Fibroblast of skin of left biceps (primary cell): ENCODE measurements at places on chromosomes 16 and 17.

GRCh38 chr16:87601401-87601981 is 817 bp upstream of the JPH3 start:
- DNase-seq, result no peak

DNA sequence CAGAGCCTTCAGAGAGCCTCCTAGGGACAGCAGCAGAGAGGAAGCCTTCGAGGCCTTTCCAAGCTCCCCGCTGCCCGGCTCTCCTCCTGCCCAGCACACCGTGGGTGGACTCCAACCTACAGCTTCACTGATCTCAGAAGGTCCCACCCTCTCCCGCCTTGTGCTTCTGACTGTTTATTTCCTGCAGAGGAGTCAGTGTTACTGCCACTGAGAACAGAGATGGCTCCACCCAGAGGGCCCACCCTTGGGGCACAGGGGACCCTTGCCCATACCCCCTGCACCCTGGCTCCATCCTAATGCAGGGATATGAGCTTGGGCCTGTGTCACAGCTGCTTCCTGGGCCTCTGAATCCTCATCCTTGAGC is 52.8 kb upstream of the TOB1 start:
- DNase-seq, result no peak

DNA sequence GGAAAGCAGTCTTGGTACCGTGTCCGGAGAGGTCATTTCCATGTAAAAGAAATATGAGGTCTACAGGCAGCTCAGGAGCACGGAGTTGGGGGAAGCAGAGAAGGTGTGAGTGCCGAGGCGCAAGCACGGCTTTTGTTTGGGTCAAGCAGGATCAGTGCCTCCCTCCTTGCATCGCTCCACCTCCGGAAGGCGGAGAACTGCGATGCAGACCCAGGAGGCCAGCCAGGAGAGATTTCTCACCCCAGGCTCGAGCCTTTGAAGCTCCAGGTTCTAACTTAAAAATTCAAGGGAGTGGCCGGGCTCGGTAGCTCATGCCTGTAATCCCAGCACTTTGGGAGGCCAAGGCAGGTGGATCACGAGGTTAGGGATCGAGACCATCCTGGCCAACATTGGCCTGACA is 25.0 kb downstream of the NAA60 start:
- no peak for DNase-seq

GRCh38 chr16:49924078-49924477 is 68.2 kb upstream of the ZNF423 start:
- DNase-seq, result no peak

DNA sequence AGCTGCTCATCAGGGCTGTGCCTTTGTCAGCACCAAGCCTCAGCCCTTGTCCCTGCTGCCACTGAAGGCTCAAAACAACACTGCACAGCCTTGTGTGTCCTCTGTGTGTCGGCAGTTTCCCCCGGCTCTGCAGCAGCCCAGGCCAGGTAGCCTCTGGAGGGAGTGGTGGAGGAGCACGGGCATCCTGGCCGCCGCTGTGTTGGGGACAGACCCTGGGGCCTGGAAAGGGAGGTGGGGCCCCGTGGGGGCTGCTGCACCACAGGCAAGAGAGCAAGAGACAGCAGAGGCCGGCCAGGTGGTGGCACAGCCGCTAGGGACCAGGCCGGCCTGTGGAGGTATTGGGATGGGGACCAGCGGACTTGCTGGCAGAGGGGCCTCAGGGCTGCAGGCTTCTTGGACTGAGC is 96.9 kb upstream of the ZNF750 start:
- DNase-seq, result no peak

DNA sequence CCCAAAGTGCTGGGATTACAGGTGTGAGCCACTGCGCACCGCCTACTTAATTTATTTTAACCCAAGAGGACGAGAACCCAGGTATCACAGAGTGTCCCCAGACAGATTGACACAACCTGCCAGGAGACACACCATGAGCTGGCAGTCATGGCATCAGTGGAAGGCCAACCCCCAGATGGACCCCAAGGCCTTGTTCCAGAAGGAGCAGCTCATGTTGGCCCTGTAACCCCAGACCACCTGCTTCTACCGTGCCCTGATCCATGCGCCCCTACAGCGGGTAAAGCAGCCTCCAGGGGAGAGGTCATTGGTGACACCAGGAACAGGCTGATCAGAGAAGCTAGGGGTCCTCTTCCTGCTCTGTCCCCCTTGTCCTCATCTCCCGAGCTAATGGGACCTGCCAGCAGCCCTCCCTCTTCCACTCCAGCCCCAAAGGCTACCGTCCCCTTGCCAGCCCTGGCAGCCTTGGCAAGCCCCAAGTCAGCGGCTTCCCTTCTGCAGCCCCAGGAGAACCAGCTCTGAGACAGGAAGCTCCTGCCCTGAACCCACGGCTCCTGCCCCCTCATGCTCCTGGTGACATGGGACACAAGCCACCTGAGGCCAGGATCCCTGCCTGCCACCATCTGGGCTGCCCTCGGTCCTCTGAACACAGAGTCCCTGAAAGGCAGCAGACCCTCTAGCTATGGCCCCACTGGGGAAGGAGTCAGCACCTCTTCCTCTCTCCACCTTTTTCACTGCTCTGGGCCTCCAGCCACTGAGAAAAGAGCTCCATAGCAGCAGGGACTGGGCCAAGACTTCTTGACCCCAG is 6.3 kb downstream of the SULT1A1 start:
- DNase-seq, result no peak

DNA sequence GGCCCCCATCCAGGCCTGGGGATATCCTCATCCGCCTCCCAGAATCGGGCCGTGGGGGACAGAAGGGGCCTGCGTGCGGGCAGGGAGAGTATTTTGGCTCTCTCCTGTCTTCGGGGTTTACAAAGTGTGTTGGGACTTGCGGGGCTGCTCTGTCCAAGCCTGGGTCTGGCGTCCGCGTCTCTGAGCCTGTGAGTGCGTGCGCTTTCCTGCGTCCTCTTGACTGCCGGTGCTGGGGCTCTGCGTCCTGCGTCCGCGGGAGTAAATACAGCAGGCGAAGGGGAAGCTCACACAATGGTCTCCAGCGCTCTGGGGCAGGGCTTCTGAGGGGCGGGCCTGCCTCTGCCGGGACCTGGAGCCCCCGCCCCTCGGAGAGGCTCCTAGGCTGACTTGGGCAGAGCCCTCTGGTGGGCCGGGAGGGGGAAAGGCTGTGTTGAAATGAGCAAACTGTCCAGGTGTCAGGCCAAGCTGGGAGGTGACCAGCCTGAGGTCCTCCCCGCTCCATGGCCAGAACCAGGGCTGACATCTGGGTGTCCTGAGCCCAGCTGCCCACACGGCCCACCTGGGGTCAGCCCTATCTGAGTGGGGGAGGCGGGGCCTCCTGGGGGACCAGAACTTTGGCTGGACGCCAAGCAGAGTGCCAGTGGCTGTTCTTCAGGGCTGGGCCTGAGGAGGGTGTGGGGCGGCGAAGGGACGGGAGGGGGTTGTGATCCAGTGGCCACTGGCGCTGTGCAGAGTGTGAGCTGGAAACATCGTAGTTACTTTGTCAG is 233.6 kb downstream of the SEC14L1 start:
- DNase-seq, result peak; percentile 58

- DNase-seq, result peak; percentile 68
Measured at GRCh38 chr17:66431910-66432309, 129.5 kb downstream of the PRKCA start.

GRCh38 chr16:67675579-67675935 is 8.9 kb downstream of the C16orf86 start:
- no peak for DNase-seq

DNA sequence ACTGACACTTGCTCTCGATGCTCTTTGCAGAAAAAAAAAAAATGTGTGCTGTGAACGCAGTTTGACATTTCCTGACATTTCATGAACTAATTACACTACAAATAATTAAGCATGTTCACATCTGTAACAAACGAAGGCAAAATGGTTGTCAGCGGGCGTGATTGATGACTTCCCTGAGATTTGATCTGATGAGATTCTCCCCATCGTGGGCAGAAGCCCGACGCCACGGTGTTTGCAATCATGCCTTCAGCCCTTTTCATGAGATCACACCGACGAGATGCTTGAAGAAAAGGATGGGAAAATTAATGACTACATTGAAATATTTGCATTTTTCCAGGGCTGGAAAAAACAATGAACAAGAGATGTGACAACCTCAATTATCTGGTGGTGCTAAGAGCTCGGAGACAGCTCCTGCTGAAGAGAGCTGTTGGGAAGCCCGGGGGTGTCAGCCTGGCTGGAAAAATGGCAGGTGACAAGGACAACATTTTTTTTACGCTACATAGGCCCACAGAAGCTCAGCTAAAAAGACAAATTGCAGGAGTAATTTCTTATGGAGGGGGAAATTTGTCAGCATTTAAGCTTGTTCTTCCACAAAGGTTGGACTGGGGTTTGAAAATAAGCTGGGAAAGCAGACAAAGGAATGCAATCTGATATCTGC is 259.4 kb upstream of the IRX3 start:
- no peak for DNase-seq

GRCh38 chr16:88853325-88853941 is 3.3 kb downstream of the GALNS start:
- DNase-seq, result no peak

GRCh38 chr17:21214777-21215541 is 998 bp upstream of the TMEM11 start:
- no peak for DNase-seq

GRCh38 chr16:50248845-50249244 is 17.5 kb upstream of the ADCY7 start:
- DNase-seq, result no peak

GRCh38 chr16:16004314-16004749 is 54.9 kb downstream of the ABCC1 start:
- peak; percentile 79 for DNase-seq

GRCh38 chr17:57527221-57528057 is 217.7 kb downstream of the CCDC182 start:
- no peak for DNase-seq

- no peak for DNase-seq
Measured at GRCh38 chr17:77555741-77556291, 402.7 kb upstream of the TNRC6C start.

GRCh38 chr16:35140293-35140986 is 1681.0 kb downstream of the TP53TG3F start:
- DNase-seq, result no peak

GRCh38 chr17:13359774-13360173 is 242.0 kb downstream of the HS3ST3A1 start:
- DNase-seq, result no peak

GRCh38 chr17:43750153-43750552 is 8.4 kb downstream of the SOST start:
- no peak for DNase-seq

GRCh38 chr17:72661945-72662826 is 430.3 kb downstream of the SLC39A11 start:
- DNase-seq, result no peak

GRCh38 chr17:82449131-82449882 is 1.2 kb downstream of the CYBC1 start:
- no peak for DNase-seq

DNA sequence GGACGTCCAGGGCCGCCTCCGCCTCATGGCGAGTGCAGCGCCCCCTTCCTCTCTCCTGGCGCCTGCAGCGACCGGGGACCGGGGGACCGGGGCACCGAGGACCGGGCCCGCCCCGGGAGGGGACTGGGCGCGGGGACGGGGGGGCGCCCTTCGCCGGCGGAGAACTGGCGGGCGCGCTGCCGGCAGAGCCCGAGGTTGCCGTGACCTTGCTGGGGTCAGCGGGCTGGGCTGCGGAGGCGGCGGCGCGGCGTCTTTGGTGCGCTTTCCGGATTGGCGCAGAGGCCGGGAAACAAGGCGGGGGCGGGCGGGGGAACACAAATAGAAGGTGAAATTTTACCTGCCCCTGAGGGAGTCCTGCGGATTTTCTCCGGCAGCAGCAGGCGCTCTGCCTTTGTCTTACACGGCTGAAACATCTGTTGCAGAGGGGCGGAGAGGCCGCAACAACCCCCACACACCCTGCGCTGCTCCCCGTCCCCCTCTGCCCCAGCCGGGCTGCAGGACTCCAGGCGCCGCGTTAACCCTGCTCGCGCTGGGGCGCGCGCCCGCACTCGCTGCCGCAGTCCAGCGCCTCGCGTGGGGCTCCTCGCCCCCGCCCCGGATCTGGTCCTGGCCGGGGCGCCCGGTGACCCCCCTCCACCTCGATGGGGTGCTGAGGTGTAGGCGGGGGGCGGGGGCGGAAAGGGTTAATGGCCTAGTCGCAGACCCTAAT is 53.5 kb downstream of the SREBF1 start:
- no peak for DNase-seq

DNA sequence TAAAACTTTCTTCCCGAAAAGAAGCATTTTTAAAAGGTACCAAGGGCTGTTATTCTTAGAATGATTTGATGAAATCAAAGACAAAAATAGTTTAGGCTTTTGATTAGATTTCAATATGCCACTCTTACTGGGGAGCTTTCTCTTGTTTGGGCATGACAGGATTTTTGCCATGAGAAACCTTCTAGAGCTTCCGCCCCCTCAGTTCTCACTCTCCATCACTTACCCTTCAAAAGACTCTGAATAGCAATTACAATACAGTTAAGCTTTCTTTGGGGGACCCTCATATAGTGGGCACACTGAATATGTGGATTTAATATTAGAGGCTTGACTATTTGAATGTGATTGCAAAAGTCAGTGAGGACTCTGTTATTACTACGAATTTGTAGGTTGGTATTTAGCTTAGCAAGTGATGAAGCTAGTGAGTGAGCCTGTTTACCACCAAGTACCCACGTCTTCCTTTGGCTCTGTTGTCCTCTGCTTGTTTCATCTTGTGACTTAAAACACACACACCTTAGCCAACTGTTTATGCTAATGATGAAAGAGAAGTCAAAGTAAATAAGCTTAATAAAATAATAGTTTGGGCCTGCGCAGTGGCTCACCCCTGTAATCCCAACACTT is 158.7 kb upstream of the TBX2 start:
- DNase-seq, result no peak

DNA sequence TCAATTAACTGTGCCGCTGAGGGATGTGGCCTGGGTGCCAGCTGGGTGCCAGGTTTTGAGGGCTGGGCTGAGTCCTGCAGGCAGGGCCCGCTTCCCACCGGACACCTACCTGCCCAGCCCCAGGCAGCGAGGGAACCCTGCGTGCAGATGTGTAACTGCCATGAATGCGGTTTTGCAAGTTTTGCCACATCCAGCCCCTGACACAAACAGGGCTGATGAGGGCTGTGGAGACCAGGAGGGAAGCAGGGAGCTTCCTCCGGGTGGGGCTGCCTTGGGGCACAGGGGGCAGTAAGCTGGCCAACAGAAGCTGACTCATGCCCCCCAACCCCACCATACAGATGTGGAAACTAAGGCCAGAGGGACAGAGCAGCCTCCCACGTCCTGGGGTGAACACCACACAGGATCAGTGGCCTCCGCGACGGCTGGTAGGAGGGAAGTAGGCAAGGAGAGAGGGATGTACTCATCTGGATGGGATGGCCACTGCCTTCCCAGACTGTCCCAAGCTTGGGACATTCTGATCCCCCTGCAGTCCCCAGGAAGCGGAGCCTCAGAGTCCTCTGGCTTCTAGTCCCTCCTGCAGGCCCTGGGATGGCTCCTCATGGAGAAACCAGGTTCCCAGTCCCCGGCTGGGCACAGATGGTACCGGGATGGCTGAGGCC is 1.6 kb downstream of the UBALD1 start:
- no peak for DNase-seq

DNA sequence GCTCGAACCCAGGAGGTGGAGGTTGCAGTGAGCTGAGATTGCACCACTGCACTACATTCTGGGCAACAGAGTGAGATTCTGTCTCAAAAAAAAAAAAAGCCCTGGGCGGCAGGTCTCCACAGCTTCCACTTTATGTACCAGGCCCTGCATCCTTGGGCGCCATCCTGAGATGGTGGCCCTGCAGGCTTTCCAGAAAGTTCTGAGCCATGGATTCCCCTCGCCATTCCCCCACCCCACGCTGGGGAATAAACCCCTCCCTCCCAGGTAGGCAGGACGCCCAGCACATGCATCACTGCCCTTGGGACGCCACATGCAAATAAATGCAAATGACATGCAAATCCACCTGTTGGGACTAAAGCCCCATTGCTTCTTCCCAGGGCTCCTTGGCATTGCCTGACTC is 13.8 kb upstream of the ZNF469 start:
- no peak for DNase-seq
